ENCODE measurements at places on chromosomes 5 and 9. TPM values are rescaled to one million over a fixed set of nuclear protein-coding genes. Genes with fewer than 3 reads are reported as not detected.

Gene TSSK1B
- not detected for total RNA-seq

Gene FGF10
- total RNA-seq, result not detected

GRCh38 chr5:79845448-79846197 is 145.4 kb downstream of the MTX3 start:
- peak; percentile 66 for DNase-seq

- peak; percentile 42 for DNase-seq
Observed at GRCh38 chr5:14071433-14071832, 71.7 kb upstream of the TRIO start.

DNA sequence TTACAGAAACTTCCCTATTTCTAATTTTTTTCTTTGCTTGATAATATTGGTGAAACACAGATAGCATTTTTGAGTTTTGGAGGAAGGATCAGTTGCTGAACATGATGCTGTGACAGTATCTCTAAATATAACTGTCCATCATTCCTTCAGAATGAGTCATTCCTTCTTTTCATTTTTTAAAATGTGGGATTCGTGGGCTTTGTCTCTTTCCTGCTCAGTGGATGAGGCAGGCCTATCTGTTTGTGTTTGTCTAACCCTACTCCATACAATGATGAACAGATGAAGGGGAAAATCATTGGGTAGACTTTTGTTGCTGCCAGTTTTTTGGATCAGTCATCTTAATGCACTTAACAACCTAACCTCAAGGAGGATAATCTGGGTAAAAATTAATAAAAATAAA is 15.7 kb upstream of the OR13C8 start:
- DNase-seq, result peak; percentile 3

- no peak for DNase-seq
Observed at GRCh38 chr5:35618781-35619180, 1.1 kb downstream of the SPEF2 start.

DNA sequence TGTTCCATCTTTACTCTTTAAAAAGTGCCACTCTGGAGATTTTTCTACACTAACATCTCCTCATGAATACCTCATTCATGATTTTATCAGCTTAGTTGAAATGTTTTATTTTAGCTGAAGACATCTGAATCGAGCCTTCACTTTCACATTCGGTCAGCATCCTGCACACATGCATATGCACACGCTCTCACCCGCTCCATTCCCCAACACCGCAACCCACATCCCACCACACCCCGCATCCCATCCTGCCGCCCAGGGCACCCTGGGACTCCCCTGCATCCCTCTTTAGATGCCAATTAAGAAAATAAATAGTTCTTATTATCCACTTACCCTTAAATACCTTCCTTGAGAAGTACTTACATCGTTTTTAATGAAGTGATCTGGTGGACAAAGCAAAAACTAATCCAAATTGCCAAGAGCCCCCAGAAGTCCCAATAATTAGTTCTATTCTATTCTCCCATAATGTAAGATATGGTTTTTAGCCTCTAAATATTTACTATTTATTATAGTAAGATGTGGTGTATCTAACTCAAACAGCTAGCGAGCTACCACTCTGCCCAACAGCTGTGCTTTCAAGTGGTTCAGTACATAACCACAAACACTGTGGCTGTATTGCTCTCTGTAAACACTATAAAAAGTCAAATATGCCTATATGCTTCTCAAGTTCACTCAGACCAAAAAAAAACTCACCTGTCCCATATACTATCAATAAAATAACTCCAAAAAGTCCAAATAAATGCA is 38.2 kb downstream of the GZMK start:
- no peak for DNase-seq

DNA sequence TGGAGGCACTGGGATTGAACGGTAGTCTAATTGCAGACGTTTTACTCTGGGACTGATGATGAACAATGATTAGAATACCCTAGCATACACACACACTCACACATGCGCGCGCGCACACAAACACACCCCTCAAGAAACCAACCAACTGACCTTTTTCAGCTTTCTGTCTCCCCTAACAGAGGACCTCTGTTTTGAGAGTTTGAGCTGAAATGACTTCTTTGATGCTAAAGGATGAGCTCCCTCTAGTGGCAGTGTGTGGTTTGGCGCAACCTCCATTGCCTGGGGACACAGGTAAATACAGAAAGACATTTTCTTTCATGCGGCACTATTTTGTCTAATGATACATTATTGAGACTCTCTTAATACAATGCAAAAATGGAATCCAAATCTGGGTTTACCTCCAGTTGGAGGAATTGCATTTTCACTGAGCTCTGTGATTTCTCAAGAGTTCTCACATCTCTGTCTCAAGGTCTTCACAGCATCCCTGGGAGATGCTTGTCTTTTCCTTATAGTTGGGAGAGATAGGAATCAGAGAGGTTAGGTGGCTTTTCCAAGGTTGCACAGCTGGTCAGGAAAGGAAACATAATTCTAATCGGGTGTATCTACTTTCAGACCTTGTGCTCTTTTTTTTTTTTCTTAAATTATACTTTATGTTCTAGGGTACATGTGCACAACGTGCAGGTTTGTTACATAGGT is 187.5 kb downstream of the TMEM38B start:
- peak; percentile 63 for DNase-seq
